ENCODE measurements at places on chromosomes 6 and 20.

DNA sequence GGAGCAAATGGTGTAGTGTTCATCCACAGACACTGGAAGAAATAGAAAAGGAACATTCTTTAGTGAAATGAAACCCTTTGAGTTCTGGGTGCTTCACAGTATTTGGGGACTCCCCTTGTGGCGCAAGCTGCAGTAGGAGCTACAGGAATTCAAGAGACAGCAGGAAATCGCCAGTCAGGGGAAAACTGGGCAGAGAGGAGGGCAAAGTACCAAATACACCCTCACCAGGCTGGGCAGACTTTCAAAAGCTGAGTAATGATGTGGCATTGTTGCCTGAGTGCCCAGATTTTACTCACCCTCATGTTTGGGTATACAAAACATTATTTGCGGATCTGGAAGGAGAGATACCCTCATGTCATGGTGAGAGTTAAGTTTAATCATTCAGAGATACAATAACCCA, 97.9 kb downstream of the SOD2 start:
- no peak for DNase-seq

GRCh38 chr20:1711266-1711665, 53.7 kb upstream of the SIRPG start:
- DNase-seq, result no peak

DNA sequence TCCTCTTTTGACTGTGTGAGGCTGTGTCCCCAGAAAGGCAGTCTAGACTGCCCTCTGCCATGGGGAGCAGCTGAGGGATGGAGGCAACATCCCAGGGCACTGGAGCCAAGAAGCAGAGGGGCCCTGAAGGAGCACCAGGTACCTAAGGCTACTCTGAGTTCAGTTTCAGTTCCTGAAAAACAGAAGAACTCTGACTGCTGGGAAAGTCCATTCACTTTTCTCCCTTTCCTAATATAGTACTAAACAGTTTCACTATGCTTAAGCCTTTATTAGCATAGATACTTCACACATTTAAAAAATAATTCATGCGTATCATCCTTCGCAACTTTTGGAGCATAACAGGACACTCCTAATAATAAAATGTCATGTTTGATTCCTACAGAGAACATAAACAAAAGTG, 130.0 kb downstream of the FOXC1 start:
- no peak for DNase-seq

- no peak for DNase-seq
Observed at GRCh38 chr6:52330470-52330869, 31.5 kb upstream of the PAQR8 start.

DNA sequence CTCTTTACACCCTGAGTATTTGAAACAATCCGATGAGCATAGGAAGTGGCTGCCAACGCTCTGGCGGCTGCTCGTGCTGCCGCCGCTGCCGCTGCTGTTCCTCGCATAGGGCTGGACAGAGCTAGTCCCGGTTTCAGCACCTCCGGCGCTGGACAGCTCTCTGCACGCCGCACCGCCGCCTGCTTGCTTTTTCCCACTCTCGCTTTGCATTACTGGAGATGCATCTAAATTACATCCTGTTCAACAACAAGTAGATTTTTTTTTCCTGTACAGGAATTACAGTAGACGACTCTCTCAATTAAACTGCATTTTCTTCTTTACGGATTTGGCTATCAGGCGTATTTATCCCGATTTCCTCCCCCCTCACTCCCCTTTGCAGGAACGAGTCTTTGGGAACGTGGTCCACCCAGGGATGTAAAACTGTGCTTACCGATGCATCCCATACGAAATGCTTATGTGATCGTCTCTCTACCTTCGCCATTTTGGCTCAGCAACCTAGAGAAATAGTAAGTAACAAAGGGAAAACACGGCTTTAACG, 563.8 kb downstream of the LMBRD1 start:
- DNase-seq, result no peak

DNA sequence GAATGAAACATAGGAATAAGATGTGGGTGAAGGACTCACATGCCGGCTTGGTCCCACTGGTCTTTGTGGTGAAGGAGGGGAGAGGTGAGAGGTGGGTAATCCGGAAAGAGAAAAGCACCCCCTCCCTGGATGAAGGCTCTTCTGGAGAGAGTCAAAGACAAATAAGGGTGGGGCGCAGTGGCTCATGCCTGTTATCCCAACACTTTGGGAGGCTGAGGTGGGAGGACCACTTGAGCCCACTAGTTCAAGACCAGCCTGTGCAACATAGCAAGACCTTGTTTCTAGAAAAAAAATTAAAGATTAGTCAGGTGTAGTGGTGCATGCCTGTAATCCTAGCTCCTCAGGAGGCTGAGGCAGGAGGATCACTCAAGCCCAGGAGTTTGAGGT, 3.1 kb downstream of the LTB start:
- DNase-seq, result peak; percentile 43

GRCh38 chr20:14878676-14879019, 541.2 kb upstream of the FLRT3 start:
- no peak for DNase-seq
